ENCODE measurements at places on chromosomes 13 and 19. TPM values are rescaled to one million over a fixed set of nuclear protein-coding genes. Genes with fewer than 3 reads are reported as not detected.

The ZNF813 gene
- total RNA-seq, result 6.2 TPM

The CEACAM16 gene
- total RNA-seq, result not detected

The CRB3 gene
- total RNA-seq, result not detected

The LILRB2 gene
- total RNA-seq, result not detected

The THSD1 gene
- 0.92 TPM for total RNA-seq

The GJB6 gene
- total RNA-seq, result 0.62 TPM

The TEX101 gene
- not detected for total RNA-seq

The ZNF614 gene
- total RNA-seq, result 7.2 TPM

The ZNF738 gene
- total RNA-seq, result 17.2 TPM

The RUBCNL gene
- total RNA-seq, result 3.0 TPM

The CILP2 gene
- total RNA-seq, result 0.21 TPM

The SIGLEC12 gene
- total RNA-seq, result not detected

The DAZAP1 gene
- 233 TPM for total RNA-seq

The GGACT gene
- 4.2 TPM for total RNA-seq

The ZNF491 gene
- total RNA-seq, result 1.7 TPM

The NACC1 gene
- total RNA-seq, result 138 TPM

The KLK6 gene
- total RNA-seq, result not detected

The KLK7 gene
- not detected for total RNA-seq

The LILRA2 gene
- 2.5 TPM for total RNA-seq

The ZNF665 gene
- 3.0 TPM for total RNA-seq

The BRME1 gene
- 3.7 TPM for total RNA-seq

The RASAL3 gene
- 158 TPM for total RNA-seq

The GPR42 gene
- not detected for total RNA-seq

The LGI4 gene
- total RNA-seq, result not detected

The CRX gene
- not detected for total RNA-seq

The ZNF221 gene
- total RNA-seq, result 5.1 TPM

The APOE gene
- total RNA-seq, result 1.5 TPM

The PTGER1 gene
- 0.67 TPM for total RNA-seq

The PRRG2 gene
- total RNA-seq, result 1.5 TPM

The PEAK3 gene
- total RNA-seq, result 2.4 TPM

The CFAP97D2 gene
- total RNA-seq, result not detected
